ENCODE measurements at places on chromosomes 2 and 18.

DNA sequence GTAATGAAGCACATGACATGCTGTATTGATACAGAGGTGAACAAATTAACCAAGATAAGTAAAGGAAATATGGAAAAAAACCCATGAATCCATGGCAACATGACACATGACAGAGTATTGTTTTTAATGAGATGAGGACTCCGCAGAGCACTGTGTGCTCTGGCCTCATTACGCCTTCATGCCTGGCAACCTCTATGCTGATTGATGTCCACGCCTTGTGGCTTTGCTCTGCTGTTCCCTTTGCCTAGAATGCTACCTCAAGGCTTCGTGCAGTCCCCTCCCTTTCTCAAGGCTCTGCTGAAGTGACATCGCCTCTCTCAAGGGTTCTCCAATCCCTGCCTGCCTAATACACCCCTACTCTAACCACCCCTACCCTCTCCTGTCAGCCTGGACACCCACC lies 8.4 kb downstream of the SIGLEC15 start:
- no peaks in the 10 kb centered on the region for H3K36me3 ChIP-seq
- no peak for DNase-seq
- H3K4me3 ChIP-seq: no peak overlapping the region
- H3K4me1 ChIP-seq: no peaks in the 10 kb centered on the region
- H3K27ac ChIP-seq: no peak overlapping the region
- no peaks in the 10 kb centered on the region for H3K27me3 ChIP-seq

- no peaks in the 10 kb centered on the region for H3K27me3 ChIP-seq
- no peaks in the 10 kb centered on the region for H3K36me3 ChIP-seq
- H3K4me3 ChIP-seq: no peak overlapping the region
- DNase-seq: no peak
These were observed 2.7 kb downstream of the SDC1 start for GRCh38 chr2:20222014-20222768.

GRCh38 chr2:74915743-74916142 lies 42.7 kb upstream of the POLE4 start:
- no peaks in the 10 kb centered on the region for H3K36me3 ChIP-seq
- no peak overlapping the region for H3K27ac ChIP-seq
- H3K4me1 ChIP-seq: no peaks in the 10 kb centered on the region
- no peak for DNase-seq
- H3K4me3 ChIP-seq: no peak overlapping the region
- H3K27me3 ChIP-seq: no peaks in the 10 kb centered on the region

DNA sequence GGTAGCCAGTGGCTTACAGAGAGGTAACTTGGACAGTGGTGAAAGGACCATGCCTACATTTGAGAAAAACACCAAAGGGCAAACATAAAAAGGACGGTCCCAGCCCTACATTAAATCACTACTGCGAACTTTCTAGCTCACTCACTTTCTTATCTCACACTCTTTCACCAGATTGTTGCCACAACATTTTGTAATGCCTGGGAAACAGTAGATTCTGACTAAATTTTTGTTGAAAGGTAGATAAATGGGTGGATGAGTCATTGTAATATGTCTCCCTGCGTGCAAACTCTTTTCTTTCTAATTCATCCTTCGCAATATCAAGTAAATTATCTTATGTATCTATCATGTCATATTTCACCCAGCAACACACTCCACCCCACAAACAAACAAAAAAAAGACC lies 192.2 kb downstream of the IRS1 start:
- no peak for DNase-seq
- H3K4me3 ChIP-seq: no peak overlapping the region
- no peaks in the 10 kb centered on the region for H3K36me3 ChIP-seq
- no peaks in the 10 kb centered on the region for H3K27me3 ChIP-seq
- no peak overlapping the region for H3K27ac ChIP-seq

- no peaks in the 10 kb centered on the region for H3K36me3 ChIP-seq
- no peak overlapping the region for H3K4me3 ChIP-seq
- no peaks in the 10 kb centered on the region for H3K4me1 ChIP-seq
- H3K27me3 ChIP-seq: no peaks in the 10 kb centered on the region
- no peak overlapping the region for H3K27ac ChIP-seq
These were observed 134.8 kb upstream of the DOCK10 start for GRCh38 chr2:225177098-225177497.
